Fibroblast of upper back skin (primary cell): ENCODE measurements at places on chromosomes 3 and 15.

DNA sequence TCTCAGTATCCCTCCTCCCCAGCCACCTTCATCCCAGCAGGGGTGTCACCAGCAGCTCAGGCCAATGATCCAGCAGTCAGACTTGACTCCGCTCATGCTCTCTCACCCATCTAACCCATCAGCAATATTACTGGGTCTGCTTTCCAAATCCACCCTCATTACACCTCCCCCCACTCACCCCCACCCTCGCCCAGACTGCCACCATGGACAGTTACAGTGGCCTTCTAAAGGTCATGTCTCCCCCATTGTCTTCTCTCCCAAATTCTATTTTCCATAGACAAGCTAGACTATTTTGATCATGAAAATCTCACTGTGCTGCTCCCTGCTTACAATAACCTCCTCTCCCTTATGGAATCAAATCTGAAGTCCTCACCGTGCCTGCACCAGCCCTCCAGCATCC lies 156.0 kb downstream of the TJP1 start:
- DNase-seq, result no peak

DNA sequence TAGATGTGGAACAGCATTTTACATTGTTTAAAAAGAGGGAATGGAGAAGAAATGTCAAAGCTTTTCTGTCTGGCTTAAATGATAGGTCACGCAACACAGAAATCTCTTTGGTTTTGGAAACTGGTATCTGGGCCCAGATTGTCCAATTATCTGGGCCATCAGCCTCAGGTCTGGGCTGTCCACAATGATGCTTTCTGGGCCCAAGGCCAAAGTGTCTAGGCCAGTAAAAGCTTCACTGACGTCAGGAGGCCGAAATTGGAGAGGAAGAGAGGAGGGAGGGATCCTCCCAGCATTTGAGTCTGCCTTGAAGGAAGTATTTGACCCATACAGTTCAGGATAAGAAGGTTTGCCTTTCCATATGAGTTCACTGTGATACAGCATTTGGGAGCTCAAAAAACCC lies 60.7 kb upstream of the ALDH1A3 start:
- peak; percentile 65 for DNase-seq

GRCh38 chr15:96331945-96332636 lies 1.6 kb downstream of the NR2F2 start:
- no peak for DNase-seq

- DNase-seq, result no peak
Observed at GRCh38 chr15:40250771-40251483, 12.1 kb downstream of the PAK6 start.

GRCh38 chr3:122076491-122077292 lies 21.5 kb downstream of the CD86 start:
- no peak for DNase-seq

- DNase-seq, result no peak
Observed at GRCh38 chr3:142724682-142725356, 985 bp downstream of the TRPC1 start.
